ENCODE measurements at places on chromosomes 7 and 10. TPM values are rescaled to one million over a fixed set of nuclear protein-coding genes. Genes with fewer than 3 reads are reported as not detected.

GRCh38 chr7:66776800-66777442 is 36.4 kb downstream of the RABGEF1 start:
- no peak for DNase-seq

GRCh38 chr7:42960762-42961161 is 28.6 kb downstream of the MRPL32 start:
- DNase-seq, result no peak

GRCh38 chr10:115980470-115980869 is 292.5 kb downstream of the GFRA1 start:
- DNase-seq, result no peak

DNA sequence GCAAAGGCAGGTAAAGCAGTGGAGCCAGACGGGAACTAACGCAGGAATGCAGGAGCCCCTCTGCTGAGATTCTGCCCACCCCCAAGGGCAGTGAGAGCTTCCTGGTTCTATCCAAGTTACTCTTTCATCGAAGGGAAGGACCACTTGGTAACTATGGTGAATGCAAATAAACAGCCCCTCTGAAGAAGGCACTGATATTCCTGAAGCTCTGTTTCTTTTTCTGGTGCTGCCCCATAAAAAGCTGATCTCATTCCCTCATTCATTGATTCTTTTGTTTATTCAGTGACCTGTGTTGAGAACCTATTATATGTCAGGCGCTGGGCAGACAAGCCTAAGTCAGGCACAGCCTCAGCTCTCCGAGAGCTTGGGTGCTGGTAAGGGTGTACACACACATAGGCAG is 217.3 kb downstream of the SNX10 start:
- DNase-seq, result no peak

Gene UNC5B
- total RNA-seq, result 13.0 TPM

- DNase-seq, result no peak
Measured at GRCh38 chr7:93728292-93728691, 153.8 kb upstream of the CALCR start.

DNA sequence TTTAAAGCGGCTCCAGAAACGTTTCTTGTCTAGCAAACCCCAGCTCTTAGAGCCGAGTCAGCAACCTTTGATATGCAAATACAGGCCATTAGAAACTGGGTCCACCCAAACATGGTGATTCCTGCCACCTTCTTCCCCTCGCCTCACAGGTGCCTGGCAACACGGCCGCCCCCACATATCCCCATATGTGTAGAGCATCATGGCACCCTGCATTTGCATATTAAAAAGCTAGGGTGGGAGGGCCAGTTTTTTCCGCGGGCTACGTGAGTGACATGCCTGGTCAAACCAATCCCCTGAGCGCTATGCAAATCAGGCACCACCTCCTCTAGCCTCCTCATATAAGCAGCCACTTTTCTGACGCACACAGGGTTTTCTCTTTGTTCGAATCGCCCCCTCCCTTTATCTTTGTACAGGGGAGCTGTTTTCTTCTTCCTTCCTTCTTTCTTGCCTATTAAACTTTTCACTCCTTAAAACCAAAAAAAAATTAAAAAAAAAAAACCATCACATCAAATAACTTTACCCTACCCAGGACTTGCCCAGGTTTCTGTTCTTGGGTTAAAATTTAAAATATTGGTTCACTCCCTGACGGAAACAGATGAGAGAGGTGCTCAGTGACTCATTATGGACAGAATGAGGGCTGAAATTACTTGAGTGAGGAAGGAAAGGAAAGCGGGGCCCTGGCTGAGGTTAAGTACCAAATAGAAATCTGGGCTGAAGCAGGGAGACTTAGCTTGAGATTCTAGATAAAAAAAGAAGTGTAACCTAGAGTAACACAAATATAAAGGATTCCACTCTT is 59.8 kb downstream of the COA1 start:
- no peak for DNase-seq

Gene NUTM2A
- total RNA-seq, result 1.0 TPM

- DNase-seq, result no peak
Measured at GRCh38 chr10:128277267-128277840, 151.1 kb upstream of the MKI67 start.

- peak; percentile 86 for DNase-seq
Measured at GRCh38 chr10:119416855-119417254, 125.7 kb downstream of the RGS10 start.

Gene NKX2-3
- total RNA-seq, result 0.60 TPM

Gene LFNG
- total RNA-seq, result 14.0 TPM

Gene SLC26A3
- not detected for total RNA-seq

- DNase-seq, result no peak
Measured at GRCh38 chr7:26684447-26684846, 179.9 kb downstream of the SKAP2 start.

- no peak for DNase-seq
Measured at GRCh38 chr10:102358712-102359382, 36.7 kb upstream of the NFKB2 start.

GRCh38 chr7:128194533-128195282 is 46.4 kb upstream of the LEP start:
- no peak for DNase-seq
